Ammon's horn (tissue), 1 donor: ENCODE measurements at places on chromosomes 2 and 18.

DNA sequence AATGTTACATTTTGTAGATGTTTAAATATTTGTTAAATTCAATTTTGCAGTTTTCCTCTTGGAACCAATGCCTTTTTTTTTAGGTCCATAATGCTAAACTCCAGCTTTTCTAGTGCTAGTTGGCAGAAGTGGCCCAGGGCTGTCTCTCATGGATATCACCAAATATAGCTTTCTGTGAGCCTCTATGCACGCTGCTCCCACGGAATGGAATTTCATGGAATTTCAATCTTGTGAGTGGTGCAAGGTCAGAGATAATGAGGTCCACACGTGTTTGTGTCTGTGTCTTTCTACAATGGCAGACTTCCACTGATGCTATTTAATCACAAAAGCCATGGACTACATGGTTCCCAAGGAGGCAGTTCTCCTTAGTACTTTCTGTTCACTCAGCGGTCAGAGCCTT lies 191.5 kb upstream of the PARD3B start:
- DNase-seq: no peak

DNA sequence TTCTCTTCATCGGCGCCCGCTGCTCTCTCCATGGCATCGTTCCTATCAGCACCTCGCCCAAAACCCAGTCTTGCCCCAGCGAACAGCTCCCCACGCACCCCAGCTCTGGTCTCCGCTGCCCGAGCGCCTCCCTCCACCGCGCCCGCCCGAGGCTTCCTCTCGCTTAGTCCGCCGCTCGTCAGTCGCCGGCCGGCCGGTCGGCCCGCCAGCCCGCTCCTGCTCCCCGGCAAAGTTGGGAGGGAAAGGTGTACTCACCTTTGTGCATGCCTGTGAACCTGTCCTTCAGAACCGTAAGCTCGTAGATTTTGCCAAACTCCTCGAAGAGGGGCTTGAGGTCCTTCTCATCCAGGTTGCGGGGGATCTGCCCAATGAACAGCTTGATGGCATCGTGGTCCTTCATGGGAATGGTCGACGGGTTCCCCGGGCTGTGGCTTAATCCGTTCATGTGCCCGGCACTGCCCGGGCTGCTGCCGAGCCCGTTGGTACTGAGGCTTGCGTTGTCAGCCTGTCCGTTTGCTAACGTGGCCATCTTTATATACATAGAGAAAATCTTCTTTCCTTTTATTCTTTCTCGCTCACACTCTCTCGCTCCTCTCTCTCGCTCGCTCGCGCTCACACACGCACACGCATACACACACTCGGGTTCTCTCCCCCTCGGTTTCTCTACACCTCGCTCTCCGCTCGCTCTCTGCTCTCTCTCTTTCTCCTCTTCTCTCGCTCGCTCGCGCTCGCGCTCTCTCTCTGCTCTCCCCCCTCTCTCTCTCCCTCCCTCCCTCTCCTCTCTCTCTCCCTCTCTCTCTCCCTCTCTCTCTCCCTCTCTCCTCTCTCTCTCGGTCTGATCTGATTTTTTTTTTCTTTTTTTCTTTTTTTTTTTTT lies at the start of gene CELF4:
CELF4 (minus strand) TSS at position 698 of the 876 bp plus-strand sequence.
- peak; percentile 70 for DNase-seq

- DNase-seq: no peak
These were observed 356.3 kb upstream of the SETBP1 start for GRCh38 chr18:44324361-44324760.

- no peak for DNase-seq
These were observed 36.4 kb upstream of the TOGARAM2 start for GRCh38 chr2:28944535-28945248.
